ENCODE measurements at places on chromosomes 5 and 9.
A peak's percentile ranks its signal among the peaks of the same experiment; 100 is the strongest.

- DNase-seq = no peak
Observed at GRCh38 chr9:96436063-96436455, 13.9 kb upstream of the HABP4 start.

DNA sequence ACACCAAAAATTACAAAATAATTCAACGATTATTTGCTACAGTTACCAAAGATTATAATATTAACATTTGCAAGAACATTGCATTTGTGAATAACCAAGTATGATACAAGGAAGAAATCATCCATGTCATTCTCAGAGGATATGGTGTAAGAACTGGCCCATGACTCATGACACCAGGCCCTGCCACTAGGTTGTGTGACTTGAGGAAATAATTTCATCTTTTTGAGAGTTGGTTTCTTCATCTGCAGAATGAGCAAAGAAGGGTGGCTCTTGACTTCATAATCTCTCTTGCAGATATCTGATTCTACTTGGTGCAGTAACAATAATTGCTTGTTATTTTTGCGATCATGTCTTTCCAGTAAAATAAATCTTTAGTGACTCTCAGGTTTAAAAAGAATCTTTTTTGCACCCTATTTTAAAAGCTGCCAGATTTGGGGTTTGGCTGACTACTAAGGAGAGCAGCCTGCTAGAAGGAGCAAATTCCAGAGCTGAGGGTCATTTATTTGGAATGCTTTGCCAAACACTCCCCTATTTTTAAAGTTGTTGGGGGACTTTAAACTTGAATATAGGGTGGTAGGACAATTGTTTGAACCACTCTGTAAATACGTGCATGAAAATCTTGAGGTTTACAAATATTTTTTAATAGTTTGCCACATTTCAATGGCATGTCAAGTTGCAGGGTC, 23.5 kb downstream of the ITGA1 start:
- no peak for DNase-seq

DNA sequence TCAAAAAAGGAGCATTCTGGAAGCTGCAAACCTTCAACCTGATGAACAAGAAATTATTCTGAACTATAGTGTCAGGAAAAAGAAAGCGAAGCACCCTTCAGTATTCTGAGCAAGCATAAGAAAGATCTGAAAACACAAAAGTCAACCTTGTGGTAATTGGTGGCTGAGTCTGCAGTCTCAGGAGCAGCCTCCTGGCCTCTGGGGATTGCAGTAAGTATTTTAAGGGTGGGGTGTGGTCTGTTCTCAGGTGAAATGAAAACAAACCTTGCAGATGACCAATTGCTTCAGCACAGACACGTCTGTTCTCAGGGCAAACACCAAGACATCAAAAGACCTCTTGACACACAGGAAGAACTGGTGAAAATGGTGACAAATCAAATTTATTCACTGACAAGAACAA, 147.8 kb upstream of the RAPGEF1 start:
- no peak for DNase-seq

GRCh38 chr5:177447611-177448243, 1.1 kb downstream of the PRR7 start:
- DNase-seq = no peak

DNA sequence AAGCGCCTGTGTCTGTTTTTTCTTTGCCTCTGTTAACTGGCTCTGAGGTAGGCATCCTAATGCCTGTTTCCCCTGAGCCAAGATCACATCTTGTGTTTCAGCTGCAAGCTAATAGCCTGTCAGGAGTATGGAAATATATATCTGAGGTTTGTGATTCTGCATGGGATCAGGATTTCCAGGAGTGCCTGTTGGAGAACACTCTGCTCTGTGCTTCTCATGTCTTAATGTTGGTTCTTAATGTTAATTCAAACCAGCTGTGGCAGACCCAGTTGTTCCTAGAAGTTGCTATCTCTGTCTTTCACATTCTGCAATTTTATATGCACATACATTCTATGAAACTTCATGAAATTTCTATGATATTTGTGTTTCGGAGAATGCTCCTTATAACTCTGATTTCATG, 72.1 kb downstream of the PGM5 start:
- no peak for DNase-seq

GRCh38 chr5:74185599-74185998, 454.9 kb downstream of the ENC1 start:
- no peak for DNase-seq

DNA sequence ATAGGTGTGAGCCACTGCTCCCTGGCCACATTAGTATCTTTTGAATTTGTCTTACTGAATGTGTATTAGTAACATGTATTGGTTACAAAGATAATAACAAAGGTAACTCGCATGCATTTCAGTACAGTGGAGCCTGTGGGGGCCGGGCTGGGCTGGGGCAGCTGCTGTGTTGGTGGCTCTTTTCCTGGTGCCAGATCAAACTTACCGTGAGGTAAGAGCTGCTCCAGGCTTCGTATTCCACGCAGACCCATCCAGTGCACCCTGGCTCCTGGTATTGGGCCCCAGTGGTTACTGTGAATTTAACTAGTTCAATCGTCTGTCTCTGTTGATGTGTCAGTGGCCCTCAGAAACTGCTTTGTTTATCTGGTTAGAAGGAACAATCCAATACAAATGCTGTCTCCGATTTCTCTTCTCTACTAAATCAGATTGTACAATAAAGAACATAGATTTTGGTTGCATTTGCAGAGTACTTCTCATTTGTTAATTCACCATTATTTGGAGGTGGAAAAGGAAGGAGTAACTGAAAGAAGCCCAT, 15.6 kb downstream of the PRRC2B start:
- no peak for DNase-seq

GRCh38 chr9:133716564-133717112, 21.5 kb downstream of the SARDH start:
- no peak for DNase-seq

DNA sequence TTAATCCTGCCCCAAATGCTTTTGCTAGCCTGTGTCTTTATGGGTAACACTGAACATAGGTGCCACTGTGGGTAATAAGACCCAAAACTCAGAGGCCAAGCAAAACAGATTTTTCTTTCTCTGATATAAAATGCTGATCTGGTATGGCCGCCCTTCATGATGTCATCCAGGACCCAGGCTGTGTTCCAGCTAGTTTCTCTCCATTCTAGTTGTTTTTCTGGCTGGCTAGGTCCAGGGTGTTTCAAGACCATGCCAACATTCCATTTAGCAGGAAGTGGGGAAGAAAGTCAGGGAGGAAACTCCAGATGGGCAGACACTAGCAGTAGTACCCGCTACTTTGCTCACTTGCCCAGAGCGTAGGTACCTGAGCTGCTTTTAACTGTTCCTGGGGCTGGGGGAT, 183.9 kb upstream of the OTULINL start:
- no peak for DNase-seq

DNA sequence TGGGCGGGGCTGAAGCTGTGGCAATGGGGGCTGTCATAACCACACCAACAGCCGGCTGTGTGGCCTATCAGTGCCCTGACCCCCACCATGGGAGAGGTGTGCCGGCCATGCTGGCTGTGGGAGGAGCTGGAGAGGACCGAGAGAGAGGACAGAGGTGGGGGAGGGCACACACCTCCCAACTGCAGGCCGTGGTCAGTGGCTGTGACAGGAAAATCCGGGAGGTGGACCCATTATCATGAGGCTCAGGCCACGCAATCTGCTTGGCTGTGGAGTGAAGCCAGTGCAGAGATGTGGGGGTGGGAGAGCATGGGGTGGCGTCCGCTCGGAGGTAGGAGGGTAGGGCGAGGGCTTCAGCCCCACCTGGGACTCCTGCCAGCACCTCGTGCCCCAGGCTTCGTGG, 136.1 kb downstream of the RXRA start:
- no peak for DNase-seq

DNA sequence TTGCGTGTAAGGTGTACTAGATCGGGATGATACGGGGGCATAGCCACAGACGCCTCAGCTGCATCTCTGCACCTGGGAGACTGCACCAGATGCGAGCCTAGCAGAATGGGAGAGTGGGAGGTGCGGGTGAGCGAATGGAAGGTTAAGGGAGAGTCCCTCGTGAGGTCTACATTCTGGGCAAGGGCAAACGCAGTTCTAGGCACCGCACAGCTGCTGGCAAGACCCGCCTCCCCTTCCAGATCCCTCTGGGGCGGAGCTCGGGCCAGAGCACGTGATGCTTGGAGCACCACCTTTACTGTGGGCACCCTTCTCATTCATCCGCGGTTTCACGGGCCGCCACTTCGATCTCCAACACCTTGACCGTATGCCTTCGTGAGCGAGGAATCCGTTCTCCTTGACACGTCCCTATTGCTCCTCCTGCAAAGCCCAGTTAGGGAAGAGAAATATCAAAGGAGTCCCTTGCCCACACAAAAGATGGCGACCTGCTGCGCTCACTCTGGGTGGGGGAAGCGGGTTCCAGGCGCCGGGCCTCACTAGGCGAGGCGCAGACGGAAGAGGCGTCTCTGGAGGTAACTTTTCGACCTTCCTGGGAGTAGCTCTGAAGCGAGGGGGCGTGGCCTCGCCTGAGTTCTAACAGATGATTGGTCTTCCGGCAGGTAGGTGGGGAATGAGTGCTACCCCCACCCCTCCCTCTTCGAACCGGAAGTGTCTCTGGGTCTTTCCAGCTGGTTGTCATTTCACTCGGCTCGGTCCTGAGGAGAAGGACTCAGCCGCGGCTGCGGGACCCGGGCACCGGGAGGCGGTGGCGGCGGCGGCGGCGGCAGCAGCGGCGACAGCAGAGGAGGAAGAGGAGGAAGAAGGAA, at the start of gene CPEB4:
CPEB4 (plus strand) TSS at position 740 of the 863 bp plus-strand sequence. CDS start 1,385 bp downstream, outside the sequence.
- DNase-seq = peak; percentile 79

DNA sequence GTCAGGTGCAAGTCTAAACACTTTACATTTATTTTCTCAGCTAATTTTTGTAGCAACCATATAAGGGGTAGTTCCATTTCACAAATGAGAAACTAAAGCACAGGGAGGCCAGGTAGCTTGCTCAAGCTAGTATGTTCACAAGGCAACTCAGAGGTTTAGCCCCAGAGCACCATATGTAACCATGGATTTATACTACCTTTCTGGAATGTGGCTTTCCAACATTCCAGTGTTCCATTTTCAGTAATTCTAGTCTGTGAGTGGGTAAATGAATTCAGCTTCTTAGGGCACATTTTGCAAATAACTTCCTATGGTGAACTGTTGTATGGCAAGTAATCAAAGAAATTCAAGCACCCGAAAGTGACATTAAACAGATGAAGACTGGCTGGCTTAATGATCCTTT, 25.0 kb upstream of the CAST start:
- DNase-seq = no peak

GRCh38 chr9:128805661-128806060, 12.6 kb upstream of the ENDOG start:
- DNase-seq = no peak

GRCh38 chr5:5287419-5287818, 135.1 kb upstream of the ICE1 start:
- no peak for DNase-seq

- DNase-seq = no peak
Observed at GRCh38 chr9:32627394-32627954, 8.0 kb downstream of the TAF1L start.

DNA sequence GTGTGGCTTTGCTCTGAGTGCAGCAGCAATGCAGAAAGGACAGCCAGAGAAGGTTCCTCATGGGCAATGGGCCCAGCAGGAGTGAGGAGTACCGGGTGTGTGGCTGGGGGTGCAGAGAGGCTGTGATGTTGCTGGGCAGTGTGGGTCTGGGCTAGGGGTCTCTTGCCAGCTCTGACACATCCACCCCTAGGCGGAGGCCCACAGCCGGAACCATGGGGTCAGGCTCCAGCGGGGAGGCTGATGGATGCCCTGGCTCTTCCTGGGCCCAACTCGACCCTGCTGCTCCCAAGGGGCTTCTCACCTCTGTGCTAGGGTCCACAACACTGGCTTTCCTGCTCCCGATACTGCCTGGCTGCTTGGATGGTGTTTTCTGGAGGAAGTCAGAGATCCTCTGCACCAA, 19.9 kb downstream of the TBC1D9B start:
- DNase-seq = no peak

DNA sequence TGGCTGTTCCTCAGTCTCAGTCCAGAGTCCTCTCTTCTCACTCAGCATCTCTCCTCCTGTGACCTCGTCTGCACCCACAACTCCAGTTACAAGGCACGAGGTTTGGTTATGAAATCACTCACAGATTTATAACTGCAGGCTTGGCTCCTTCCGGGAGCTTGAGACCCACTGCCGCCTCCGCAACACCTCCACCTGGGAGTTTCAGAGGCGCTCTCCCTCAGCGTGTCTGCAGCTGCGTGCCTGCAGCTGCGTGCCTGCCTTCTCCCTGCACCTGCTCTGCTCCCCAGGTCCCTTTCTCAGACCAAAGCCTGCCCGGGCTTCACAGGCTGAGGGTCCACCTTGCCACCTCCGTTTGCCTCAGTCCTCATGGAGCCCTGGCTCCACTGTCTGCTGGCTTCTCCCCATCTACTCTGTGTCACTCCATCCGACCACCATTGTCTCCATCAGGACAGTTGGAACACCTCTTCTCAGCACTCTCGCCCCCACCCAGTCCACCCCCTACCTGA, 51.5 kb downstream of the HRH2 start:
- no peak for DNase-seq

GRCh38 chr9:75462866-75463265, 374.6 kb downstream of the OSTF1 start:
- DNase-seq = no peak

DNA sequence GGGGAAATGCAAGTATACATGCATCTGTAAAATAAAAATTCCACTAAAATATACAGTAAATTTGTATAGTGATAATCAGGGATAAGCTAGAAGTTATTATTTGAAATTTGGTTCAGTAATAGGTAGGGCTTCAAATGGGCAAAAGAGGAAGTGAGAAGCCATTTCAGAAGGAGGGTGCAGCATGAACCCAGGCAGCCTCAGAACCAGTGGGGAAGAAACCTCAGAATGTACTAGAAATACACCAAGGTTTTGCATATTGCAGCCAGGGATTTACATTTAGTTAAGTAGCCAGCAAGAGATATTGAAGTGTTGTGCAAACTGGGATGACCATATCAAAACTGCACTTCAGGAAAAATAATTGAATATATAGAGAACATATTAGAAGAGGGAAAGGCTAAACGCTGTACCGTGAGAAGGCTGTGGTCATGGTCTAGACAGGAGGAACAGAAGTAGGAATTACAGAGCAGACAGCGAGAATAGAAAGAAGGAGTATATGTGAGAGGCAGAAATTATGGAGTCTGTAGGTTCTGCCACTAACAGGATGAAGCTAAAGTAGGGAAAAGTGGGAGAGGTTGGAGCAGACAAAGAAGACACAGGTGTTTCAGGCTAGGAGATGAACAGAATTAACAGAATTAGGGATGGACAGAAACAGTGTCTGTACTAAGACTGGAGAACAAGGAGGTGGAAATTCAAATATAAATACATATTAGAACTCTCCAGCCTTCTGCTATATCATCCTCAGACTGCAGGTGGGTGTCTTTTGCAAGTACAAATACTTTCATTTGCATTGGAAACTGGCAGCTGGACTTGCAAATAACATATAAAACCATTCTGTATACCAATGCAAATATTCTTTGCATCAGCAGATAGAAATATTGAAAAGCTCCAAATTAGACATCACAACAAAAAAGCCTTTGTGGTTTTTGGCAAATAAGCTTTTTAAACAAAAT, 335.6 kb downstream of the ZNF608 start:
- DNase-seq = no peak

GRCh38 chr9:99811598-99812383, 9.9 kb upstream of the NR4A3 start:
- no peak for DNase-seq

GRCh38 chr5:7886849-7887475, 18.0 kb downstream of the MTRR start:
- DNase-seq = no peak

Data from activated CD4-positive, CD25-positive, alpha-beta regulatory T cell (primary cell).